ENCODE measurements at places on chromosomes 4 and X. TPM values are rescaled to one million over a fixed set of nuclear protein-coding genes. Genes with fewer than 3 reads are reported as not detected.

PTTG2 gene
- not detected for total RNA-seq

- no peak for DNase-seq
Measured at GRCh38 chr4:78684325-78685079, 91.6 kb upstream of the BMP2K start.

- no peak for DNase-seq
Measured at GRCh38 chr4:185742766-185743165, 69.2 kb downstream of the SORBS2 start.

DNA sequence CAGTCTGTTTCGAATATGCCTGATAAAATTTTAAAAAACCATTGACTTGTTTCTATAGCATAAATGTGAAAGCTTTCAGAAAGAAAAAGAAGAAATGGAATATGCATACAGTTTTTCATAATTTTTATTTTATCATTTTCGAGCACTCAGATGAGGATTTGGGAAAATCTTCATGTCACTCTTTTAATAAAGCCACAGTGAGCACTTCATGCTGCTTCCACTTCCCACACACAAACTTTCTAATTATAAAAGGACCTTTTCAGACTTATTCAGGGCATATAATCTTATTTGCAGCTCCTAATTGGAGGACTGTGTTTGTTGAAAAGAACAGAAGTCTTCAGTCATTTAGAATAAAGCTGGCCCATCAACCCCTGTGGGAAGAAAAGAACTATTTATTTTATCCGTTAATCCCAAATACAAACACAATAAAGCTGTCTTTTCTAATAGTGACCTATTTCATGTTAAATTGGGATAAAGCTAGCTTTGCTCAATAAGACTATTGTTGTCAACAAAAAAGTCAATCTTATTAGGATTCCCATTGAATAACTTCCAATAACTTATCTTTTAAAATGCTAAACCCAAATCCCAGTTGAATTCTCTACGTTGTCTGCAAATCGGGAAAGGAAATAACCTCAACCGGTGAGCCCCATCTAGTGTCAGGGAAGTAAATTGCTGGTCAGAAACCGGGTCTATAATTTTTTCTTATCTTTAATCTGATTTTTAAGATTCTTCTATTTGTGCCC lies 211.5 kb downstream of the PDGFRA start:
- DNase-seq = no peak

- no peak for DNase-seq
Measured at GRCh38 chr4:181517491-181517890, 725.7 kb upstream of the TENM3 start.

DNA sequence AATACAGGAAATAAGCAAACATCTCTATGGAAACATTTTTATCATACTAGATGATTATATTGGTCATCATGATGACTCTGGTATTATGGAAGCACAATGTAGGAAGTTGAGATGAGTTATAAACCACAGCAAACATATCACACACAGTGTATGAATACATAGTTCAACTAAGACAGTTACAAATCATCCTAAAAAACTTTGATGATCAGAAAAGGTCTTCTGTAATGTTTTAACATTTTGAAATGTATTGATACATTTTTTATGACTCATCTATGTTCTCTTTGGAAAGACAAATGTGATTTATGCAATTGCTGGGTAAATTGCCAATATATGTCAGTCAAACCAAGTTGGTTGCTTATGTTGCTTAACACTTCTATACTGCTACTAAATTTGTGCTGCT lies 4.8 kb downstream of the CXCL3 start:
- DNase-seq = no peak

GRCh38 chrX:19956306-19956705 lies 34.6 kb downstream of the BCLAF3 start:
- DNase-seq = no peak

DNA sequence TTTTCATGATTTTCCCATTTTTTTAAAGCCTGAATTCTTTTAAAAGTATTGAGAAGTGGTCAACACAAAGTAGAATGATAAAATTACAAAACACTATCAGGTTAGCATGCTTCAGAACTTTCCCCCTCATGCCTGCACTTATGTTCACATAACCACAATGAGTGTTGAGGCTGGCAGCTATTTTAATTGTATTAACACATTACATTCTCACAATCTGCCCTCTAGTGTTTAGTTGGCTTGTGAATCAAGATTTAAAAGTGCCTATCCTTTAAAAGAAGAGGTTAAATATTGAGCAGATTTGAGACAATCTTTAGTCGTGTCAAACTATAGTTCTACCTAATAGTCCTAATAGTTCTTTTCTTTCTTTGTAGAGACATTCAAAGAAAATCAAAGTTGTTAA lies 93.6 kb upstream of the NAP1L5 start:
- DNase-seq = no peak

DNA sequence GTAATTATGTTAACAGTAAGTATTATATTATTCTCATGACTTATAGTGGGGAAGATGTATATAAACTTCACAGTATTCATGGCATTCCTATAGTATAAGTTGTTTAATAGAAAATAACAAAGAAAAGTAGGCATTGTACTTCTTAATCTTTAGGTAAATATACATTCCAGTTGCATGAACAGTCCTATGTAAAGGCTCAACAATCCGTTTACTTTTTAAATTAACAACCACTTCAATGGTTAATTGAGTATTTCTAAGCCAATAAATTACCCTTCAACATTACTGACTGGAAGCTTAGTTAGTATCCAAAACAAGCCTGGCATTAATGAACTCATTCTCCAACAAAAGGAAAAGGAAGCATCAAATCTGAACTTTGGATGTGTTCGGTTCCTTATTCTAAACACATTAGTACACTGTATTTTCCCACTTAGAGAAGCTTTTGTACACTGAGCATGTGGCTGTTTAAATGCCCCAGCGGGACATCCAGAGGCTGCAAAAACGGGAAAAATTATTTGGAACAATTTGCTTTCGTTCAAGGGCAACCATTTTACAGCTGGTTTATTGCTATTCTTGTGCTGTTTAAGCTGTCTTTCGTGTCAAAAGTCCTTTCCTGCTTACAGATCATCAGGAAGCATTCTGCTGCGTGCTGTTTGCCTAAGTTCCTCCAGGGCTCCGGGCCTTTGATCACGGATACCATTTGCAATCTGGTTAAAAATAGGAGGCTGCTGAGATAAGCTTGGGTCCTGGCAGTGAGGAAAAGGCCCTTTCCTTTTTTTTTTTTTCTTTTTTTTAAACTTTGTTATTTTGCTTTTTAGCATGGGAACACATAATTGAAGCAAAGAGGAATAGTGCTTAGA lies 460.3 kb downstream of the SPRY1 start:
- DNase-seq = no peak
